ENCODE measurements at places on chromosomes 1 and 21.

GRCh38 chr1:240314845-240315801 lies 223.4 kb downstream of the FMN2 start:
- DNase-seq: no peak

GRCh38 chr1:29518183-29518835 lies 282.0 kb downstream of the PTPRU start:
- no peak for DNase-seq

DNA sequence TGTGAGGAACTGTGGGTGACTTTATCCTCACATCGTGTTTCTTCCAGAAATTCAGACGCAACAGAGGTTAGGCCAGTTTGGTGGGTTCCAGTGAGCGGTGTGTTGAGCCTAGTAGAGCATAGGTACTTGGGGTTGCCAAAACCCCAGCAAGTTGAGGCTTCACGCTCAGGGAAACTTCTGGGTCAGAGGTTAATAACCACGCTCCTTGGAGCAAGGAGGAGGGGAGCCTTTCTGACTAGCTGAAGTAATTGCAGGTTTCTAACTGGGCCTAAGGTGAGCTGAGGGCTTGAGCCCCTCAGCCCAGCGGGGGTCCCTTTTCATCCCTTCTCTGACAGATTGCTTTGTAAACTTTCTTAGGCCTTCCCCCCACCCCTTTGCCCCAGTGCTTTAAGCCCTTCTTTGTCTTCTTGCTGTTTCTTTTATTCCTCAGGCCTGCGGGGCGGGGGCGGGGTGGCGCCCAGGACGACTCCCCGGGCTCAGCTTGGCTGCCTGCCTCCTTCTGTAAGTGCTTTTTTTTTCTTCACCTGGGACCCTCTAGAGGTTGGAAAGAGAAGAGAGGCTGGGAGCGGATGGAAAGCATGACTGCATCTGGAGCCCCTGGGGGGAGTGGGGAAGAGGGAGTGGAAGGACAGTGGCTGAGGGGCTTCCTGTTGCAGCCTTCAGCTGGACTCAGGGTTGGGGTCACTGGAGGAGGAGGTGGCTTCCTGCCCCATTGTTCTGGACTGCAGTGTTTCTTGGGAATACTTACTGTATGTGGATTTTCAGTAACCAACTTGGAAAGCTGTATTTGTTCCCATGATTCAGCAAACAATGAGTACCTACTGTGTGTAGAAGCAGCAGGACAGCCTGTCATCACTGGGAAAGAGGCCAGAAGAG lies 1.3 kb upstream of the ZNF436 start:
- peak; percentile 77 for DNase-seq

DNA sequence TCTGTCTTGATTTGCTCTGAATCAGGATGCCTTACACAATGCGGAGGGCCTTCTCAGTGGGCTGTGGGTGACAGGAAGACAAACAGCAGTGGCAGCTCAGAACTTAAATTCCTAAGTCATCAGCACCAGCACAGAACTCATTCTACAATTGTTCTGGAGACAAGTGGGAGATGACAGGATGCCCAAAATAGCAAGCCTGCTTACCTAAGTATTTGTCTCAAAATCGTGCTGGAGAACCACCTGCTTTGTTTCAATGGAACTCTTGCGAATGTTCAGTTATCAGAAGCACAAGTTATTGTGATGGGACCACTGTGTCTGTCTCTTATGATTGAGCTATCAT lies 76.1 kb downstream of the VCAM1 start:
- no peak for DNase-seq

DNA sequence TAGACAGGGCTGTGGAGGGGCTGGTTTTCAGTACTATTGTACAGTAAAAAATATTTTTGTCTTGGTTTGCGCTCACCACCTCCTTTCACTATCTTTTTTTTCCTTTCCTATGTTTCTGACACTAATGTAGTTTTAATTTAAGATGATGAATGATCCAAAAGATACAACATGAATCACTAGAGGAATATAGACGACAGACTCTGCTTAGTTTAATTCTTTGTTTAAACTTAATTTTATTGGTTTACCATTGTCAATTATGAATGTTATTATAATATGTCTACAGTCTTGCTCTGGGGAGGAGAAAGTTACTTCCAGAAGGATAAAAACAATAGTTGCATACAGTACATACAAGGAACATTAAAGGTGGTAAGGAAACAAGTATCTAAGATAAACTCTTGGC lies 682.4 kb upstream of the ADGRL4 start:
- no peak for DNase-seq

- DNase-seq: no peak
These were observed 21.2 kb downstream of the PGLYRP3 start for GRCh38 chr1:153291514-153291913.

DNA sequence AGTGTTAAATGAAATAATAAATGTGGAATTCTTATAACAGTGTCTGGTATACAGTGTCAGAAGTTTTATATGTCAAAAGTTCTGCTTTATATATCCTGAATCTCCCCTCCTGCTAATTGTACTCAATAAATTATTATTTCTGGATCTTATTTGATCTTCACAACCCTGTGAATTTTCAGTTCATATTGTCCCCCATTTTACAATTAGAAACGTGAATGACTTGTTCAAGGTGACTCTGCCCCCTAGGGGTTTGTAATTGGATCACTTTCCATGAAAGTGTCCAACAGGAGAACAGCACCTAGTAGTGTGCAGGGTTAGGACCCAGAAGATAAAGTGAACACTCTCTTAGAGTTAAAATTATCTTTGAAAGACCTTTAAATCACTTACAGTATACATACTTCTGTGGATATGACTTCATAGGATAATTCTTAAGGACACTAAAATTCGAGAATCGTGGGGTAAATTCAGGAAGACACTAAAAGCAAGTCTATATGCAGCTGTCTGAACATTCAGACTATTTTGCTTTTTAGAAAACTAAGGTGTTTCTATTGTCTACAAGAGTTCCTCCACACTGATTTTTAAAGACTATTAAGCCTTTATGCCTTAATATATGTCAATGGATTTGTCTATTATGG lies 4.5 kb upstream of the DDR2 start:
- no peak for DNase-seq

- DNase-seq: no peak
These were observed 12.9 kb upstream of the BCL10 start for GRCh38 chr1:85289207-85289847.

GRCh38 chr1:3746830-3747521 lies 5.3 kb upstream of the CCDC27 start:
- peak; percentile 75 for DNase-seq

DNA sequence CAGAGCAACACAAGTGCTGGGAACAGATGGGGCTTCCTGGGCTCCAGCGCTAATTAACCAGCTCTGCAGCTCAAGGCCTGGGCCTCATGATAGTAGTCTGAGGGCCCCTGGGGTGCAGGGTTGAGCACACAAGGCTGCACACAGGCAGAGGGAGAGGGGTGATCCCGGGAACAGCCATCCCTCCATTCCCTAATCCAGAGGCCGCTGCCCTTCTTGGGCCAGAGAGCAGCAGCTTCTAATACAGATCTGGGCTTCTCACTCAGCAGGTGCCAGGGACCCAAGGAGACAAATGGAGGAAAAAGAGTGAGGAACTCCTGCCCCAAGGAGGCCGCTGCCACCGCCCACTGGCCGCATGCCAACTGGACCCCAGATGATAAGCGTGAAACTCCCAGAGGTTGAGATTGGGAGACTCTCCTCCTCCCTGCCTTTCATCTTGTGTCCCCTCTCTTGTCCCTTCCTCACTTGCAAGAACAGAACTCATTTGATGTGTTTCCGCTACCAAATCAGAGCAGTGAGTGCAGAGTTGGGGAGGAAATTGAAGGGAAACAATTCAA lies 58.0 kb upstream of the IFNAR2 start:
- no peak for DNase-seq

- DNase-seq: no peak
These were observed 21.6 kb downstream of the FOXD3 start for GRCh38 chr1:63343922-63344321.

- no peak for DNase-seq
These were observed 145.6 kb downstream of the ZBTB18 start for GRCh38 chr1:244196571-244197285.

GRCh38 chr1:241881440-241881839 lies 33.4 kb downstream of the EXO1 start:
- DNase-seq: no peak

- DNase-seq: peak; percentile 25
These were observed 144.0 kb upstream of the PLXNA2 start for GRCh38 chr1:208387908-208388811.

DNA sequence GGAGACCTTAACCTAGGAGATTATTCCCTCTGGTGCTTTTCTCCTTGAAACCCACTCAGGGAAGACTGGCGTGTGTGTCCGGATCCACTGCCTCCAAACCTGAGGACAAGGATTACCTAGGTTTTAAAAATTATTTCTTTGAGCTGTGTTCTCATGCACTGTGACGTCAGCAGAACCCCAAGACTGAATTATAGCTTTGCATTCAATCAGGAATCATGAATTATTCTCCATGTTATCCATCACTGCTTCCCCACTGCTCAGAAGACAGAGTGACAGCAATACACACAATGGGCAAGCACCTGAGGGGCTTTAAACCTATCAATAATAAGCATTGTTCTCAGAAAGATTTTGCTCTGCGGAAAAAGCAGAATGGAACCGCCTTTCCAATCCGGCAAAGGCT lies 253.2 kb upstream of the FOXD3 start:
- no peak for DNase-seq

DNA sequence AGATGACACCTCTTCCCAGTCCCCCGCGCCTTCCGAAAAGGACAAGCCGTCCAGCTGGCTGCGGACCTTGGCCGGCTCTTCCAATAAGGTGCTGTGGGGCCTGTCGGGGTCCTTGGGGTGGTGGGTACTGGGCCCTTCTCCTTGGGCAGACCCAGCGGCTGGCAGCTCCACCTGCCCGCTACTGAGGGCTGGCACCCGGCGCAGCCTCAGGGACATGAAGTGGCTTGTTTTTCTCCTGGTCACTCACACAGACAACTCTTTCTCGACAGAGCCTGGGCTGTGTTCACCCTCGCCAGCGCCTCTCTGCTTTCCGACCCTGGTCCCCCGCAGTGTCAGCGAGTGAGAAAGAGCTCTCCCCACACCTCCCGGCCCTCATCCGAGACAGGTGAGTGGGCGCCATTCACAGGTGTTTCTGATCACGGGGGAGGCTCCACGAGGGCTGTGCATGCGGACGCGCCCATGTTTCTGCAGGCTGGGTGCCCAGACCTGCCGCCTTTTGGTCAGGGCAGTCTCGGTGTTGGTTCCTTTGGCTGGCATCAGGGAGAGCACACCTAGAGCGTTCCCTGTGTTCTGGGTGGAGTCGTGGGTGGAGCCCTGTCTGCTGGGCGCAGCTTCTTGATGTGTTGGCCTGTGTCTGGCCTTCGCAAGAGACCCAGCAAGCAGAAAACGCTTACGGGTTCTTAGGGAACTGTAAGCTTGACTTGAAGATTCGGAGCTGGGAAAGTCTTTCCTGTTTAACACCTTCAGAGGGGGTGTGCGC lies 75.1 kb downstream of the SKI start:
- DNase-seq: no peak

DNA sequence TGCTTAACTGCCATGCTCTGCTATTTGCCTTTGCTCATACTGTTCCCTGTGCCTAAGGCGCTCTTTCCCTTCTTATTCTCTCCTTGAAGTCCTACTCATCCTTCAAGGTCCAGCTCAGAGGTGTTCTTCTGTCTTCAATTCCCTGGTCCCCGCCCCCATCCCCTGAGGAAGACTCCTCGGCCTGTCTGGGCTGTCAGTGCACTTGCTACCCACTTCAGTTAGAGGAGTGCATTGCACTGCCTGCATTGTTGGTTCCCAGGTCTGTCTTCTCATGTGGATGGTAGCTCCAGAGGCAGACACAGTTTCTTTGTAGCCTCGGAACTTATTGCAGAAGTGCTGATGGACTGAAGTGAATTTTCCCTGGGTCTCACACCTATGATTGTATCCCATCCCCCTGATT lies 194.0 kb downstream of the C1orf94 start:
- DNase-seq: no peak

- no peak for DNase-seq
These were observed 23.7 kb upstream of the EDARADD start for GRCh38 chr1:236370420-236370819.

- no peak for DNase-seq
These were observed 8.6 kb upstream of the C1orf159 start for GRCh38 chr1:1124508-1124785.

GRCh38 chr21:38741092-38741949 lies 64.4 kb upstream of the ETS2 start:
- no peak for DNase-seq

DNA sequence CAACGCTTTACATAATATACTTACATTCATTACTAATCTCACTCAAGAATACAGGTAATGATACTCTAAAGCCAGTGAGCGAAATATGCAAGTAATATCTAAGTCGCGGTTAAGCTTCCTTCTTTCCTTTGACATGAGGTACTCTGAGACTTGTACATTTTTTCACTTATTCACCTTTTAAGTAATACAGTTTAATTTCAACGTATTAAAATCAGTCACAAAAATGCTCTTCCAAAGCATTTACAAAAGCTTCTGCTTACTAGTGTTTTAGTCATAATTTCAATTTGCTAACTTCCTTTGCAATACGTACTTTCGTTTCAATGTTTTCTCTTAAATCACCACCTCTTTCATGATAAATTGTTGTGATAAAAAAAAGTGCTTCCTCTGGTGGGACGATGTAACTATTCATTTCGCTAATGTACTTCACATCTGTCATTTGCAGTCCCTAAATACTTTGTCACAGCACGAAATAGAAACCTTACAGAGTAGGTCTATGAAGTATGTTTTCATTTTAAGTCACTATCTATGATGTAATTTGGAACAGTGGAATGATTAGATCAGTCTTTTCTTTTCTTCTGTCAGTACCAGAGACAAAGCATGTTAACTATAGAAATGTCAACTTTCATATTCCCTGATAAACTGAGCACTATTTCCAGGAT lies 34.0 kb upstream of the ADGRL4 start:
- no peak for DNase-seq

GRCh38 chr1:199859491-199859933 lies 168.0 kb upstream of the NR5A2 start:
- no peak for DNase-seq

GRCh38 chr1:117613249-117613968 lies 7.6 kb downstream of the TENT5C start:
- no peak for DNase-seq

DNA sequence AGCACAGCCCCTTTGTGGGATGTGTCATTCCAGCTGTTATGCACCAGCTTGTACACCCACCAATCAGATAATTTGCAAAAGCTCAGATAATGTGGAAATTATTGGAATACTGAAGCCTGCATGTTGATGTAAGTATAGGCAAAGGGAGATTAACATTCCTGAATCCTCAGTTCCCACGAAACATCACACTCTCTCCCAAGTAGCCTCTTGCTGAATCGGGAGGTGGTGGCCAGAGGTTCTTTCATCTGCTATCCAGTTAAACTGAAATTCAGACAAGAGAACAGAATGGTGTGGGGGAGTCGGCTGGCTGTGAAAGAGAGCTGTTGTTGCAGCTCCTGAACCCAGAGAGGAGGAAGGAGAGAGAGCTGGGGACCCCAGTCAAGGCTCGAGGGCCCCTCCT lies 170.9 kb downstream of the ZBTB18 start:
- no peak for DNase-seq

Data from right kidney (tissue), 9 donors.